ENCODE measurements at places on chromosomes 4 and X. TPM values are rescaled to one million over a fixed set of nuclear protein-coding genes. Genes with fewer than 3 reads are reported as not detected.

The DGKK gene
- not detected for total RNA-seq

The GPR173 gene
- total RNA-seq = 0.06 TPM

The INPP4B gene
- 42.9 TPM for total RNA-seq

The UGT8 gene
- total RNA-seq = 0.15 TPM

The GYPB gene
- total RNA-seq = not detected

The PHOX2B gene
- total RNA-seq = not detected

The RPS6KA6 gene
- 0.17 TPM for total RNA-seq

The TENM3 gene
- not detected for total RNA-seq

The SLC6A14 gene
- not detected for total RNA-seq

The SHOX gene
- total RNA-seq = not detected

The NWD2 gene
- not detected for total RNA-seq

The MAGEA10 gene
- not detected for total RNA-seq

The MAGEA1 gene
- total RNA-seq = not detected

The CDX4 gene
- not detected for total RNA-seq

The CD38 gene
- 29.5 TPM for total RNA-seq

The UGT2B7 gene
- total RNA-seq = not detected

The NXF2B gene
- not detected for total RNA-seq

The PWWP3B gene
- total RNA-seq = not detected

The RRH gene
- 0.27 TPM for total RNA-seq

The NHS gene
- 12.5 TPM for total RNA-seq

The CT45A2 gene
- not detected for total RNA-seq

The NPFFR2 gene
- total RNA-seq = not detected

The PRDX4 gene
- 63.4 TPM for total RNA-seq

The SUPT20HL2 gene
- total RNA-seq = not detected

The TRIML1 gene
- total RNA-seq = not detected

The XAGE3 gene
- not detected for total RNA-seq

The MCF2 gene
- total RNA-seq = 0.11 TPM

The PFKFB1 gene
- total RNA-seq = 0.63 TPM

The STAP1 gene
- 1.0 TPM for total RNA-seq

The ERVMER34-1 gene
- 0.13 TPM for total RNA-seq

The GASK1B gene
- not detected for total RNA-seq

The UTP3 gene
- 43.2 TPM for total RNA-seq

The SPANXN4 gene
- total RNA-seq = not detected

The KLHL4 gene
- 0.19 TPM for total RNA-seq

The KLHL13 gene
- total RNA-seq = 0.42 TPM

The PRR32 gene
- total RNA-seq = not detected

The CDKL5 gene
- 1.1 TPM for total RNA-seq

The PACRGL gene
- total RNA-seq = 16.3 TPM

The ARR3 gene
- total RNA-seq = not detected

The DCAF8L2 gene
- not detected for total RNA-seq

The HMGN5 gene
- 2.5 TPM for total RNA-seq

The CCNQ gene
- total RNA-seq = 31.7 TPM

The OPRPN gene
- not detected for total RNA-seq

The ESX1 gene
- 0.13 TPM for total RNA-seq

The OCIAD2 gene
- total RNA-seq = 64.0 TPM

The FGB gene
- total RNA-seq = not detected

The PNMA6F gene
- not detected for total RNA-seq

The BEX2 gene
- 7.0 TPM for total RNA-seq

The NAA11 gene
- total RNA-seq = not detected
